ENCODE measurements at places on chromosomes 7 and 10.

- no peak for DNase-seq
These were observed 148.4 kb downstream of the MDFIC start for GRCh38 chr7:115070311-115070710.

DNA sequence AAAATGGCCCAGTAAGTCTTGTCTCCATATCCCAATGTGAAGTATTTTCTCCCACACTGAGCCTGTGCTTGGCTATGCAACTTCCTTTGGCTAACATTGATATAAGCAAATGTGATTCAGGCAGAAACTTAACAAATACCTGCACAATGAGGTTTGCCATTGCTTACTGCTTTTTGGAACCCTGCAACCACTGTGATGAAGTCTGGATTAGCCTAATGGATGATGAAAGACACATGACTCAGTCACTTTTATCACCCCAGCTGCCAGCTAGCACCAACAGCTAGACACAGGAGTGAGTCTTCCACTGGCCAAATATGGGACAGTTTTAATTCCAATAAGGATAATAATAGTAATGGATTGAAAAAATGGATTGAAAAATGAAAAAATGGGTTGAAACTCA, 854.5 kb downstream of the GRM8 start:
- DNase-seq, result no peak

GRCh38 chr10:54880996-54881395, 80.0 kb upstream of the PCDH15 start:
- no peak for DNase-seq

DNA sequence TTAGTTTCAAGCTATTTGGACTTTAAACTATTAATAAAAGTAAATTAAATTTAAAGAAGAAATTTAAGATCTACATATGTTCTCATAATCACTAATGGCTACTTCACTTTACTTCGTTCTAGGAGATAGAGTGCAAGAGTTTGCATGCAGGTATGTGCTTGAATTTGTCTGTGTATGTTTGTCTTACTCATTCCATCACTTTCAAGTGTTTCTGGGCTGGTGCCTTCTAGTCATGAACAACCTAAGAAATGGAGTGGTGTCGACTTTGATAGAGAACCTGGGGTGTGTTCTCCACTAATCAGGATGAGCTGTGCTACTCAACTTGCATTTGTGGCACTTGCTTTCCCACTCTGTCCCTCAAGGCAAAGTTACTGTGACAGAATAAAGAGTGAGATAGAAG, 169.9 kb downstream of the KCND2 start:
- no peak for DNase-seq

DNA sequence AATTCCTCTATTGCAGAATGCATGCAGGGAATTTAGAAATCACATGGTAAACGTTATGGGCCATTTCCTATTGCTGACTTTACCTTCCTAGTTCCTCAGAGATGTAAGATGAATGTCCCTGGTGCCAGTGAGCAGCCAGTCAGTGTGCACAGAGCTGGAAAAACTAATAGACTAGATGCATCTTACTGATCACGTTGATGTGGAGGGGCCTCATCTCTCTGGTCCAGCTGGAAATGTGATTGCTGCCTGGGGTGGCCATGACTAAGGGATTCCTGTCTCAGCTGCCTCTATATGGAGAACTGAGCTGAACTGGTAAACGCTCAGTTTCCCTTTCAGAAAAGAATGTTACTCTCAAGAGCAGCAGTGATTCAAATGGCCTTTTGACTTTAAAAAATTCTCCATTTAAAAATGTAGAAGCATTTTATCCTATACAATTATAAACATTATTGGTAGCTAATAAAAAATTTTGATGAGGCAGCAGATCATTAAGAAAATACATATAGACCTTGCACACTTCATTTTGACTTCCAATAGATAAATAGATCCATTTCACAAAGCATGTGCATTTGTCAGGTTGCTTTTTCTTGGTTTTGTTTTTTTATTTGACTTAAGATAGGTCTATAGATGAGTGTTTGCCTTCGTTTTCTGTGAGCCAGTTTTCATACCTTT, 80.5 kb upstream of the INSYN2A start:
- DNase-seq, result no peak

DNA sequence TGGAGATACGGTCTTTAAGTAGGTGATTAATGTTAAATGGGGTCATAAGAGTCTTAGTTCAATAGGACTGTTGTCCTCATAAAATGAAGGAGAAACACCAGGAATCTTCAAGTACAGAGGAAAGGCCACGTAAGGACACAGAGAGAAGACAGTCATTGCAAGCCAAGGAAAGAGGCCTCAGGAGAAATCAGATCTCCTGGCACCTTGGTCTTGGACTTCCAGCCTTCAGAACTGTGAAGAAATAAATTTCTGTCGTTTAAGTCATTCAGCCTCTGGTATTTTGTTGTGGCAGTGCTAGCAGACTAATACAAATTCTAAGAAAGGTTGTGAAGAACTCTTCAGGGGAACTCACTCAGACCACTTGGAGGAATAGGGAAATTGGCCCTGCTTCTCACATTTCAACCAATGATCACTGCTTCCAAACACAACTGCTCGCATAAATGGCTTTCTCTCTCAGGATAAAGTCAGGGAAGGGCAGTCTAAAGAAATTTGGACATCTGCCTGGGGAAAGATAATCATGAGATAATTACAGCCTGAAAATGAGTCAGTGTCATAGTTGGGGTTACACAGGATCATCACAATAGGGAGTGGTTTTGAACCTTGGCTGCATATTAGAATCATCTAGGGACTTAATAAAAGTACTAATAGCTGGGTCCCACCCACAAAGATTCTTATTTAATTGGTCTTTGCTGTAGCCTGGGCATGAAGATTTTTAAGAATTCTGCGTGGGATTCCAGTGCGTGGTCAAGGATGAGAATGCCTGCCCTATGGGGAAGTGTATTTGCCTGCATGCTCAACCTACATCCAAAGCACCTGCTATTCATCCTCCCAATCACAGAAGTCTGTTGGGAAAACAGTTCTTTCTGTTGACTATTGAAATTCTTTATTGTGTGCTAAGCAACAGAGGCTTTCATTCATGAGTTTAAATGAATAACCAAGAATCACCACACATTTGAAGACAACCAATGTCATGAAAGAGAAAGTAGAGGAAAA, 310.6 kb upstream of the PLXDC2 start:
- no peak for DNase-seq

DNA sequence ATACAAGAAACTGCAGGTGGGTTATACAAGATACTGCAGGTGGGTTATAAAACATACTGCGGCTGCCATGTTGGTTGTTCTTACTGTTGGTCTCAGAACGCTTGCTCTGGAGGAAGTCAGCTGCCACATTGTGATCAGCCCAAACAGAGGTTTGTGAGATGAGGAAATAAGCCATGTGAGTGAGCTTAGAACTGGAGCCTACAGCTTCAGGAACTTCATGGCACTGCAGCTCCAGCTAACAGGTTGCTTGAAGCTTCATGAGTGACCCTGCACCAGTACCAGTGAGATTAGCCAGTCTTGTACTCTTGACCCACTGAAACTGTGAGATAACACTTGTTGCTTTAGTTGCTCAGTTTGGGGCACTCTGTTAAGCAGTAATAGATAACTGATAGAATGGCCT, 74.5 kb upstream of the PRKCQ start:
- DNase-seq, result no peak

GRCh38 chr7:87747681-87748080, 119.5 kb downstream of the RUNDC3B start:
- DNase-seq, result no peak

DNA sequence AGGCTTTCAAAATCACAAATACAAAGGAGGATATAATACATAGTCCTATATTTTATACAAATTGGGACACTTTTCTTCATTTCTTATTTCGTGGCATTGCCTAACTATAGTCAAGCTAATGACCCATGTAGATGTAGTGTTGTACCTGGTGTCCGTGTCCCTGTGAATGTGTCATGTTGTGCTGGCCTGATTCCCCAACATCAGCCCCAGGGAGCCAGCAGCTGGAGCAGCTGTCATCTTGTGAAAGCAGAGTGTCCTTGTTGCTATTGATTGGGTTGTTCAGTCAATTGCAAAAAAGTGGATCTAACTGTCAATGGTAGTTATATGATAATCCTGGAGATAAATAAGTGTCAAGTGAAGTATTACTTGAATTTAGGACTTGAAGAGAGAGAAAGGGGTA, 86.3 kb downstream of the KAT6B start:
- DNase-seq, result no peak

GRCh38 chr7:50268990-50269389, 35.5 kb upstream of the IKZF1 start:
- no peak for DNase-seq

- no peak for DNase-seq
These were observed 255.9 kb downstream of the KCNMA1 start for GRCh38 chr10:77381750-77382149.

- DNase-seq, result peak; percentile 44
These were observed 20.7 kb upstream of the CFTR start for GRCh38 chr7:117458977-117459583.

GRCh38 chr7:18941207-18941606, 176.2 kb downstream of the TWIST1 start:
- peak; percentile 25 for DNase-seq

DNA sequence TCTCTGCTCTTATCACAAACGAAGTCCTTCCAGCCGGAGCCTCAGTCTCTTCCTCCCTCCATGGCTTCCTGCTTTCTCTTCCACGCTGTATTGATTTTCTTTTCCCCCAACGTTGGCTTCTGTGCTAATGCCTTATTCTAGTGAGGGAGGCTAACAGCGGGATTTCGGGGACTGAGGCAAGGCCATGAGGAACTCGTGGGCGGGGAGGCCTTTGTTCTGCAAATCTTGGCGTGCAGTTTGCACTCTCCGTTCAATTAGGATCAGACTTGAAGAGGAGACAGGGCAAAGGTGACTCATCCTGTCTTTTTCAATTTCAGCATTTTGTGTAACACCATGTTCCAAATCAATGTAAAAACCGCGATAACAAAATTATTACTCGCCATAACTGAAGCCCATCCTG, 25.3 kb downstream of the EN2 start:
- DNase-seq, result no peak

DNA sequence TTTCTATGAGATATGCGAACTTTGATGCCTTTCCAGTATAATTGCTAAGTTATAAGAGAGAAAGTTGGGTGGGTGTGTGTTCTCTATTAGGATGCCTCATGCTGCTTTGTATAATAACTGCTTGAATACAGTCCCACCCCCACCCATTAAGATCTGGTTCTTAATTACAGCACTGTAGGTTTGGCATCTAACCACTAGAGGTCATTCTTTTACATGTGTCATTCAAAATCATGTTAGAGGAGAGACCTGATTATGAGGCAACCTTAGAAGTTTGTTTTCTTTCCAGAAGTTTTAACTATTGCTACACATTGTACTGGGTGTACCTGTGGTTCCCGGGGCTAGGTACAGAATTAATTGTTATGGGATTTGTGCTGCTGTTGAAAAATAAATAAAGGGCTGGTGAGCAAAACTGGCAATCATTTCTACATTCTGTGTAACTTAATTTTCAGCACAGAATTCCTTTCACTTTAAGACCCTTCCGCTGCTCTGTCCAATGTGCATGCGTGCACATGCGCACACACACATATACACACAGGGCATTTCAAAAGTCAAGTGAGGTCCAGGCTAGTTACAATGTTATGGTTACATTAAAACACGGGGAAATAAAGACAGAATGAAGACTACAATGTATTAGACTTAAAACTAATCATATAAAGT, 1156.3 kb downstream of the SORCS3 start:
- DNase-seq, result peak; percentile 51

DNA sequence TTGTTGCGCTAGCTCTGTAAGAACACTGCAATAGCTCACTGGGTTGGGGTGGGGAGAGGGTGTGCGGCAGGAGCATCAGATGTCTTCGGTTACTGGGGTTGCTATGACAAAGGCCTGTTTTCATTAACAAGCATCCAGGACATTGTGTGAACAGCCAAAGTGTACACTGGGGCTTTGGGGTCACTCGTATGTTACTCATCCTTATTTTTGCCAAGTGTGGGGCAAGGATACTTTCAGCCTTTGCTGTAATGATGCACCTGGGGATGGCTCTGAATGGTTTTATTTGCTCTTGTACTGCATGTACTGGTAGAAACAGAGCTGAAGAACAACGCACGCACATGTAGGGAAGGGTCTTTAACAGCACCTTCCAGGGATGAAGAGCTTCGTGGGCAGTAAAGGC, 73.0 kb upstream of the AFAP1L2 start:
- peak; percentile 19 for DNase-seq

DNA sequence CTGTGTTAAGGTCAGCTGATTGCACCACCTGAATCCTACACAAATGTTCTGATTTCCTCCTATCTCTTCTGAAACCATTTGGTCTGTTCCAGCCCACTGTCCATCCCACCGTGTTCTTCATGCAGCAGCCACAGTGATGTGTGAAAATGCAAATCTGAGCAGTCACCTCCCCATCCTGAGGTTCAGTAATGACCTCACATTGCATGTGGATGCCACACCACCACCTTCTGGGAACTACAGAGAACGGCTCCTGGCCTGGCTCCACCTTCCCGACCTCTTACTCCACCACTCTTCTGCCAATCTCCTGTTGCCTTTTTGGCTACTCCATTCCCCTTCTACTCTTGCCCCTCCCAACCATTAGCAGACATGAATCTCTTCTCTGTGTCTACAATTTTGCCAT, 244.4 kb downstream of the TNS3 start:
- DNase-seq, result no peak

DNA sequence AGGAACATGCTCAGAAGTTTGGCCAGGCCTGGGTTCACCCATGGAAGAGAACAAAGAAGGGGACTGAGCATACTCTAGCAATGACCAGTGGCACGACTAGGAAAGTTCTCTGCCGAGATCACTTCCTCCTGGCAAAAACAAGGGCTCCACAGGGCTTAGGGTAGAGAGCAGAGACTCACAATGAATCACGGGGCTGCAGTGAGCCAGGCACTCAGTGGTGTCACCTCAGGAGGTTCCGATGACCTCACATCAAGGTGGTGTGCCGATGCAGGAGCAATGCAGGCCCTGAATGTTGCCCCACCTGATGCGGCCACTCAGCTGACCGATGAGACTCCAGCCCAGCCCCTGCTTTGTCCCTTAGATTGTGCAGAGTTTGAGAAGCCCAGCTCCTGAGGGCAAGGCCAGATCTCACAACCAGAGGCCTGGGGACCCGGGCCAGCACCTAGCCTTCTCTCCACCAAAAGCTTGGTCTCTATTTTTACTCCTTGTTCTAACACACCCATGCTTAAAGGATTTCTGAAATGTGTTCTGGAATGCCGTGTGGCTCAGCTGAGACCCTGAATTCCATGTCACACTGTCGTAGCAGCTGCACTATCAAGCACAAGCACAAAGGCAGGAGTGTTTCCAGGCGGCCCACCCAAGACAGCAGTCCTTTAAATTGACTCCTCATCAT, 60.9 kb downstream of the COBL start:
- DNase-seq, result no peak

DNA sequence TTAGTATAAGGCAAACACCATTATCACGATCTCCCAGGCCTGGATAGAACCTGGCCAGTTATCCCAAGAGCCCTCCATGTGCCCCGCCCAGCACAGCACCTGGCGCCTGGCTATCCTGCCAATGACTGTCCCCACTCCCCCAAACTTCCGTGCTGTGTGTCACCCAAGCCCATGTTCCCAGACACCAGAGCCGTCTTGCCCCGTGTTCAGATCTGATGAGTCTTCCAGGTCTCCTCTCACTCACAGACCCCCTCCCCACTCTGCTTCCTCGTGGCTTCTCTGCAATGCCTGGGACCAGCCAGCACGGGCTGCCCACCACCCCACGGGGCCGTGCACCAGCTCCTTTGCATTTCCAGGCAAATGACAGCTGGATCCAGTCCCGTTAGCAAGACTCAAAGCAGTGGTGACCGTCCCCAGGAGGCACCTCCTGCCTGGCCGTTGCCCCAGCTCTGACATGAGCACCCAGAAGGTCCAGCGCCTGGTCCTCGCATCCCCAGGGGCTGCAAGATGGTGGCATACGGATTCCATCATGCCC, 43.8 kb upstream of the INPP5A start:
- no peak for DNase-seq
